ENCODE measurements at places on chromosomes 7 and 10.

DNA sequence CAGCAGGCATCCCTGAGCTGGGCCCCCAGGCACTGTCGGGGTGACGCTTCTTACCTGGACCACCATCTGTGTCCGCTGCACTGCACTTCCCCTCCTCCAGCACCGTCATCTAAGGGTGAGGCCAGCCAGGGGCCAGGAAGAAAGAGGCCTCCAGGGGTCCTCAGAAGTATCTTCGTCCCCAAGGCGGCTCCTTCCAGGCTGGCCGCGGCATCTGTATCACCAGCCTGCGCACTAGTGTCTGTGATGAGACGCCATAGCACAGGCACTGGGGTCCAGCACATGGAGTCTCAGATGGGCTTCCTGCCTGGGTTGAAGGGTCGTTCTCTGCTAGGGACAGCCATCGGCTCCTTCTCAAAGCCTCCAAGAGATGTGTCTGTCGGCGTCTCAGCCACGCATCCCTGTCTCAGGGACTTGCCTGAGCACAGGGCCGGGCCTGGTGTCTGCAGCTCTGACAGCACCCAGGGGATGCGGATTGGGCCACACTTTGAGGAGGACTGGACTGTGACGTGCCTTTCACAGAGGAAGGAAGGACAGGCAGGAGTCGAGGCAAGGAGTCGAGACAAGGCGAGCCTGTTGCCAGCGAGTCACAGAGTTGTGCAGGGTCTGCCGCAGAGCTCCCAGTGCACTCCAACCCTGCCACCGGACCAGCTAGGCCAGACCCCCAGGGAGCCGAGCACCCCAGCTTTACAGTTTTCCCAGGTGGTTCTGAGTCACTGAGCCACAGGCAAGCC is 101.5 kb upstream of the DIP2C start:
- DNase-seq = no peak

DNA sequence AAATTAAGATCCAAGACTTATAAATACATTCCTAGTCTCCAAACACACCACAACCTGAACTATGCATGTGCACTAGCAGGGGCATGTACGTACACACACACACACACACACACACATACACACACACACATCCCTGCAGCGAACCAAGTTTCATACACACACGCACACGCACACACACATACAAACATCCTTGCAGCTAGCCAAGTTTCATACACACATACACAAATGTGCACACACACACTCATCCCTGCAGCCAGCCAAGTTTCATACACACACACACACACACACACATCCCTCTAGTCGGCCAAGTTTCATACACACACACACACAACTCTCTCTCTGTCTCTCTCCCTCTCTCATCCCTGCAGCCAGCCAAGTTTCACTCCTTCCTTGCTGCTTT is 82.7 kb upstream of the WIPF3 start:
- DNase-seq = no peak

GRCh38 chr10:106179430-106179829 is 985.1 kb downstream of the SORCS1 start:
- DNase-seq = no peak

DNA sequence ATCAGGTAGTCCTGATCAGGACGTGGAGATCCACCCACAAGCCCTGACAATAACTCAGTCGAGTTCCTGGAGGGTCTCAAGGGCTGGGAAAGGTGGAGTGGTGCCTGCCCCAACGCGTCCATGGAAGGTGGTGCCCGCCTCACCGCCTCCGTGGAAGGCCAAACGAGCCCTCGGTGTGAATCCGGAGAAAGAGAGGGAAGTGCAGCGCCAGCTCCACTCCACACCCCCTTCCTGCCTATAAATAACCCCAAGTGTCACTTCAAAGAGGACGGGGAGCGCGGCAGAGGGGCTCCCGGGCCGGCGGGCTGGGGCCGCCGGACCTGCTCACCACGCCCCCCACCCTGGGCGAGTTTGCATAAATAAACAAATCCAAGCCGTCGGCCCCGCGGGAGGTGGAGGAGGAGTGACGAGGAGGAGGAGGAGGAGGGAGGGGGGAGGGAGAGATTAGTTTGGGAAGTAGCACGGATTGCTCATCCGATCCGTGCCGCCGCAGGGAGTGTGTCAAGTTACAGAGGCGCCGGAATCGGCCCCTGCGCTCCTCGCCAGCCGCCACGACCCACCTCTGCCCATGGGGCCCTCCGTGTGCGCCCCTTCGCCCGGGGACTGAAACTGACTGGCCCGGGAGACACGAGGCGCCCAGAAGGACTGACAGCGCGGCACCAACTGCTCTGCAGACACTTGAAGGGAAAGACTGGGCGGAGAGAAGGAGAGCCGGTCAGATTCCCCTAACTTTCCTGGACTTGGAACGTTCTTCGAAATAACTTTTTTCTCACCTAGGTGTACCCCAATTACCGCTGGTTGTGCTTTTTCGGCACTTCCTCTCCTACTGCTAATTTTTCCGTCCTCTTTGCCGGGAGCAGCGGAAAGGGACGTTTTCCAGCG is at the start of gene COL13A1:
Gene COL13A1 (plus strand): TSS at position 473 of the 882 bp plus-strand sequence. CDS start 518 bp downstream, outside the sequence.
- DNase-seq = peak; percentile 90

DNA sequence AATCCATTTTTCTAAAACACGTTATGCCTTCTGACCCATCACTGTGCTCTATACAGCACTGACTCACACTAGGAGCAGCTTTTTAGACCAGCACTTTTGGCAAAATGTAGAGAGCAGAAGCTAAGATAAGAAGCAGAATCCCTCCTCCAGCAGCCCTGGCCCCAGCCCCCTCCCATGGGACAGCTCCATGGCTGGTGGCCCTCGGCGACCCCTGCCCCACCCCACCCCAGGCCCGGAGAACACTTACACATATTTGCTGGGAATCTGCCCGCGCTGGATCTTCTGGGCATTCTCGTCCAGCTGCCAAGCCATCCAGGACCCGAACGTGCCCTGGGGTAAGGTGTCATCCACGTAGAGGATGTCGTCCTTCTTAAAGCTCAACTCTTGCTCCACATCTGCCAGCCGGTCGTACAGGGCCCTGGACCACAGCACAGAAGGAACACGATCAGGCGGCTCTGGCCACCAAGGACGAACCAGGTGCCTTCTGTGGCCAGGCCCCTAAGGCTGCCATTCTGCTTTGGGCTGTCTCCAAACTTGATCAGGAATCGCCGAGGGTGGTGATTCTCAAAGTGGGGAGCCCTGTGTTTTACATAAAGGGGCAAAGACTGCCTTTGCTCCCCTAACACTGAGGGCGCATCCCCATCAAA is 119.9 kb downstream of the DLG5 start:
- DNase-seq = no peak

DNA sequence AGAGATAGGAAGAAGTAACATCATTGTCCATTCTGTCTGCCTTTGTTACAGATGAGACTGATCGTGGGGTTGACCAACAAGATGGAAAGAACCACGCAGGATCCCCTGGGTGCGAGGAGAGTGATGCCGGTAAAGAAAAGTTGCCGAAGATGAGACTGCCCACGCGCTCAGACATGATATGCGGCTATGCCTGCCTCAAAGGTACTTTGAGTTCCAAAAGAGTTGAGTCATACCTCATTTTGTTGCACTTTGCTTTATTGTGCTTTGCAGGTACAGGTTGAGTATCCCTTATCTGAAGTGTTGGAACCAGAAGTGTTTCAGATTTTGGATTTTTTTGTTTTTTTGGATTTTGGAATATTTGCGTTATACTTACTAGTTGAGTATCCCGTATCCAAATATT is 12.2 kb upstream of the CLCN1 start:
- no peak for DNase-seq

DNA sequence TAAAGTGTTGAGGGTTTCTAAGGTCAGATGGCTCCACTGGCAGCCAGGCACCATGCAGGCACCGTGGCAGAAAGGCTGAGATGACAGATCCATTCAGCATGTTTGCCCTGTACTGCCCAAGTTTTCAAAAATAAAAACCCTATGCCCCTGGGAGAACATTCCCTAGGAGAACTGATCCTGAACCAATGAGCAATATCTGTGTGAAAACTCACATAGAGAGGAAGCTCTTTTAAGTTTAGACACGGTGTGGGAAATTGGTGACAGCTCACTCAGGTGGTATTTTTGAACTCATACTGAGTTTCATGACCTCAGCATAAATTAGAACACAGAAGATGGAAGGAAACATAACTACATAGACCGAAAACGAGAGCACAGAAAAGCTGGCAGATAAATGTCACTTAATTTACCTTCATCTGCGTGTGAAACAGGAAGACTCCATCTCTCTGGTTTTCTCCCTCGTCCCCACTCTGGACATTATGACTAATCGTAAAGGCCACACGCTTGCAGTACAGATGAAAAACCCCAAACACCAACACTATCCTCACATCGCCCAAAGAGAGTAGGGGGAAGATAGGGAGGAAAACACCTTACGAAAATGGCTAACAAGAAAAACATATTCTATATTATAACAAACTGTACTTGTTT is 127.8 kb downstream of the ICA1 start:
- no peak for DNase-seq

DNA sequence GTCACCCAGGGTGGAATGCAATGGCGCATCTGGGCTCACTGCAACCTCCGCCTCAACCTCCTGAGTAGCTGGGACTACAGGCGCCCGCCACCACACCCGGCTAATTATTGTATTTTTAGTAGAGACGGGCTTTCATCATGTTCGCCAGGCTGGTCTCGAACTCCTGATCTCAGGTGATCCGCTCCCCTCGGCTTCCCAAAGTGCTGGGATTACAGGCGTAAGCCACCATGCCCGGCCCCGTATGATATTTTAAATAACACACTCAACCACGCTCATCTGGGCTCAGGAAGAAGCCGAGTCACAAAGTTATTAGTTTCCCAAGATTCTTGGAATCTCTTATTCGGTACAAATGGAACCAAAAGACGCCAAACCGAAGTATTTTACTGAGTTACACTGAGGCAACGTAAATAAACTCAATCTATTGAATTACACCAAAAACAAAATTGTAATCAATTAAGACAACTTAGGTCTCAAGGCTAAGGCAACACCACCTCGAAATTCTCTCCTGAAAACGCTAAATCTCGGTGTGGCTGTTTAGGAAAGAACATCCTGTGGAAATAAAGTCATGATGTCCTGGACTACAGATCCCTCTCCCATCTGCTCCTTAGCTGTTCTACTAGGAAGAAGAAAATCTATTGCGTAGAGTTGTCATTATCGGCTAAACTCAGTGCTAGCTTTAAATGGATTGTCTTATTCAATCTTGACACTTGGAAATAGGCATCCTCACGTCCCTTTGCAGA is 910 bp downstream of the ARHGAP19 start:
- peak; percentile 9 for DNase-seq

- no peak for DNase-seq
Measured at GRCh38 chr7:101612885-101613515, 16.1 kb downstream of the MYL10 start.

- DNase-seq = no peak
Measured at GRCh38 chr7:81560708-81561107, 209.1 kb downstream of the HGF start.

DNA sequence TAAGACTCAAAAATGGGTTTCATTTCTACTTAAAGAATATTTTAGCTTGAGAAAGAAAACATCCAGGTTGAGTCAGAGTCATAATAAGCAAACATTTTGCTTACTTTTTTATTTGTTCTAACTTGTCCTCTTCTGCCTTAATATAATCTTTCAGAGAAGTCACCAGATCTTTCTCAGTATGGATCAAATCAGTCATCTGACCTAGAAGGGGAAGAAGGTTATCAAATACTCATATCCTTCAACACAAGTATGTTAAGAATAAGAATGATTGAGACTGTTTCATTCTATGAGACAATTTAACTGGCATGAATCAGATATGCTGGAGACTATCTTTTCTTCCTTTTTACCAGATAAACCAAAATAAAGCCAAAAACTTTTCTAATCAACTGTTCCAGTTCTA is 23.0 kb downstream of the P4HA1 start:
- DNase-seq = no peak

DNA sequence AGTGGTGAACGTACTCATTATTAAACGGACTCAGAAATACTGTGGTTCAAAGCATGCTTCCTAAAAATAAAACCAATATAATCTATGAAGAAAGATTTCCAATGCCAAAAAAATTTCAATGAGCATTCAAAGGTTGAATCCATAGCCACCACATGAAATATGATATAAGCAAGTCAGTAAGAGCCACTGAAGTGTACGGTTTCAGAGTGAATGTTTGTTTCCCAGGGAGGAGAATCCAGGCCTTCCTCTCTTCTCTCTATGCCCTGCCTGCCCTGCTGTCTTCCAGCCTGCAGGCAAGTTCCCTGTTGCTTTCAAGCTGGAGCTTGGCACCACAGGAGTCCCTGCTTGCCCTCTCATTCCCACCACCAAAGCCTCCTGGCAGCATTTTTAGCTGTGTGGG is 1171.6 kb upstream of the C7orf33 start:
- DNase-seq = no peak

DNA sequence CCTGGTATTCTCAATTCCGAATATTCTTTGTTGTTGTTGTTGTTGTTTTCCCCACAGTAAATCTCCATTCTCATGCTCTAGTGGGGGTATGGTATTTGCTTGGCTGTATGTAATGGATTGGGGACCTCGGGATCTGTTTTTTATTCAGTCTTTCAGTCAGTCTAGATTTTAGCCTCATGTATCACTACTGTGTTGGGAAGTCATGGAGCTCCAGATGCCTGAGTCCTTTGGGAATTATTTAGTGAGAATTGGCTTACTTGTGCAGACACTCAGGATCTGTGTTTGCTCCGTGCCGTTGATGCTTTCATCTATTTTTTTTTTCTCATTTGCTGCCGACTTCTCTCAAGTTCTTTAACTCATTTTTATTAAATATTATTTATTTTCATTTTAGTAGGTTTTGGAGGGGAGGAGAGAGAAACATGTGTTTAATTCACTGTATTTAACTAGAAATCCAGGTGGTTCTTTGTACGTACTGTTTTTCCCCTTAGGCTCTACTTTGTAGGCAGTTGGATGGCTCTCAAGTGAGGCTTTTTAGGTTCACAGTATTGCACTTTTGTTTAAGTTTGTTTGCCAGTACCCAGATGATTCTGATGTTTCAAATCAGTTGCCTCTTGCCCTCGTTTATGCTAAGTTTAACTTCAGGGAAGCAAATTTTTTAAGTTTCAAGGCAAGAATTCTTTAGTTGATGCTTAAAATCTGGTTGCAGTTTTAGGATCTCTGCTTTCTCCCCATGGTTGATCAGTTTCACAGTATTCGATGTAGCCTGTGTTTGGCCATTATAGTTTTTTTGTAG is 36.9 kb downstream of the ZNRF2 start:
- peak; percentile 21 for DNase-seq

- peak; percentile 69 for DNase-seq
Measured at GRCh38 chr7:6226194-6226799, 46.1 kb downstream of the CYTH3 start.

GRCh38 chr7:127189886-127190285 is 62.9 kb downstream of the GRM8 start:
- DNase-seq = no peak

DNA sequence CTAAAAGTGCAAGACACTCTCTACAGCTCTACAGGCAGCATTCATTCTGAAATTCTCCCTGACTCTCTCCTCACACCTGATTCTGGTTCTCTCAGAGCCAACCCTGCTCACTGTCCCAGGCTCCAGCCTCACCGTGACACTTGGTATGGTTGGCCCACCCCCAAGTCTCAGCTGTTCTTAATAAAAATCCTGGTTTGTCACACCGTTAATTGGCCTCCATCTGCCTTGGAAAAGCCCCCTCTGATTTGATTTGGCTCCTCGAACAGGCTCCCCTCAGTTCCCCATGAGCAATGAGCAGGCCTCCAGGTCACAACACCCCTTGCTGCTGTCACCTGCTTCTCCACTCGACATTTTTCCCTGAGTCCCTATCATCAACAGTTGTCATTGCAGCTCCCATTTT is 507.3 kb upstream of the AUTS2 start:
- DNase-seq = no peak
